ENCODE measurements at places on chromosomes 12 and 14. TPM values are rescaled to one million over a fixed set of nuclear protein-coding genes. Genes with fewer than 3 reads are reported as not detected.
A peak's percentile ranks its signal among the peaks of the same experiment; 100 is the strongest.

DNA sequence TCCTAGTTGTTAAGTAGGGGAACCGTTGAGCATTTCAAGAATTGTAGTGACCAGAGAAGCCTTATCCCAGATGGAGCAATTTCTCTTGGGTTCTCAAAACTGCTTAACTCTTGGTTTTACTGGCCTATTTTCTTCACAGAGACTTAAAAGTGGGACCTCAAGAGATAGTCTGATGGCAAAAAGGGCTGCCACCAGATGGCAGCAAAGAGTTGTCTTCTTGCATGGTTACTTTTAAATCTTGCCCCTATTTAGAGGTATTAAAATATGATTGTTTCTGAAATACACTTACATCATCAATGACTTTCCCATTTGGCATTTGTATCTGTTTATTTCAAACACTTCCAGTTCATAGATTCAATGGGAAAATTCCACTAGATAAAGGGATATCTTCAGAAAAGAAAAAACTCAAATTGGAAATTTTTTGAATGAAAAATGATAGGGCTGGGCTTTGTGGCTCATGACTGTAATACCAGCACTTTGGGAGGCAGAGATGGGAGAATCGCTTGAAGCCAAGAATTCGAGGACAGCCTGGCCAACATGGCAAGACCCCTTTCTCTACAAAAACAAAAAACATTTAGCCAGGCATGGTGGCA lies 69.9 kb upstream of the CNTN1 start:
- no peak for DNase-seq
- H3K27me3 ChIP-seq: no peaks in the 10 kb centered on the region
- no peak overlapping the region for H3K4me3 ChIP-seq
- no peaks in the 10 kb centered on the region for H3K4me1 ChIP-seq
- no peak overlapping the region for H3K27ac ChIP-seq

- no peaks in the 10 kb centered on the region for H3K4me1 ChIP-seq
- no peak for DNase-seq
- H3K4me3 ChIP-seq: no peak overlapping the region
- H3K27ac ChIP-seq: no peak overlapping the region
Measured at GRCh38 chr12:83114966-83115365, 428.3 kb downstream of the TMTC2 start.

DNA sequence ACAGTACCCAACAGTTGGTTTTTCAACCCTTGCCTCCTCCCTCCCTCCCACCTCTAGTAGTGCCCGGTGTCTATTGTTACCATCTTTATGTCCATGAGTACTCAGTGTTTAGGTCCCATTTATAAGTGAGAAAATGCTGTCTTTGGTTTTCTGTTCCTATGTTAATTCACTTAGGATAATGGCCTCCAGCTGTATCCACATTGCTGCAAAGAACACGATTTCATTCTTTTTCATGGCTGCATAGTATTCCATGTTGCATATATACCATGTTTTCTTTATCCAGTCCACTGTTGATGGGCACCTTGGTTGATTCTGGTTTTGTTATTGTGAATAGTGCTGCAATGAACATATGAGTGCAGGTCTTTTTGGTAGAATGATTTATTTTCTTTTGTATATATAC lies 631.3 kb downstream of the MED13L start:
- H3K4me1 ChIP-seq: no peaks in the 10 kb centered on the region
- H3K27ac ChIP-seq: no peak overlapping the region
- no peak overlapping the region for H3K4me3 ChIP-seq
- H3K36me3 ChIP-seq: no peaks in the 10 kb centered on the region

- H3K27me3 ChIP-seq: peaks cover 37% of the 10 kb centered on the region
- H3K36me3 ChIP-seq: no peaks in the 10 kb centered on the region
- peak overlapping the region; percentile 58 for H3K4me3 ChIP-seq
- DNase-seq: no peak
- peak overlapping the region; percentile 23 for H3K27ac ChIP-seq
- H3K4me1 ChIP-seq: peaks cover 12% of the 10 kb centered on the region
Measured at GRCh38 chr12:29782871-29783772, 620 bp downstream of the TMTC1 start.

- no peaks in the 10 kb centered on the region for H3K27me3 ChIP-seq
- no peak for DNase-seq
- H3K4me3 ChIP-seq: no peak overlapping the region
Measured at GRCh38 chr12:22677781-22678574, 53.0 kb downstream of the ETNK1 start.

DNA sequence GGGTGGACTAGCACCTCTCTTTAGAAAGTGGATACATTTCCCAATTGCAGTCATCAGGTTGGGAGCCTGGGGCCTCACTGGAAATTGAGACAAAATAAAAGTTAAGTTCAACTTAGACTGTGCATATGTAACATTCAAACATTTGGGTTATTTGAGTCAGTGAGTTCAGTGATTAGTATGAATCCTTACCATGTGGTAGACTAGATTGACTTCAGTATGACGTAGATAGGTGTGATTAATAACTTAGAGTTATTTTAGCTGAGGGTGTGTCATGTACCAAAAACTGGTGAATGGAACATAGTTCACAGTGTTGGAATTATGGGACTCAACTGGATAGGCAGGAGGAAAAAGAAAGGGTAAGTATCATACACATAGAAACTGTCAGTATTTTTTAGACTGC lies 8.0 kb upstream of the SSTR1 start:
- no peaks in the 10 kb centered on the region for H3K4me1 ChIP-seq
- DNase-seq: no peak
- H3K27ac ChIP-seq: no peak overlapping the region
- H3K27me3 ChIP-seq: peaks cover 3% of the 10 kb centered on the region
- no peaks in the 10 kb centered on the region for H3K36me3 ChIP-seq

DNA sequence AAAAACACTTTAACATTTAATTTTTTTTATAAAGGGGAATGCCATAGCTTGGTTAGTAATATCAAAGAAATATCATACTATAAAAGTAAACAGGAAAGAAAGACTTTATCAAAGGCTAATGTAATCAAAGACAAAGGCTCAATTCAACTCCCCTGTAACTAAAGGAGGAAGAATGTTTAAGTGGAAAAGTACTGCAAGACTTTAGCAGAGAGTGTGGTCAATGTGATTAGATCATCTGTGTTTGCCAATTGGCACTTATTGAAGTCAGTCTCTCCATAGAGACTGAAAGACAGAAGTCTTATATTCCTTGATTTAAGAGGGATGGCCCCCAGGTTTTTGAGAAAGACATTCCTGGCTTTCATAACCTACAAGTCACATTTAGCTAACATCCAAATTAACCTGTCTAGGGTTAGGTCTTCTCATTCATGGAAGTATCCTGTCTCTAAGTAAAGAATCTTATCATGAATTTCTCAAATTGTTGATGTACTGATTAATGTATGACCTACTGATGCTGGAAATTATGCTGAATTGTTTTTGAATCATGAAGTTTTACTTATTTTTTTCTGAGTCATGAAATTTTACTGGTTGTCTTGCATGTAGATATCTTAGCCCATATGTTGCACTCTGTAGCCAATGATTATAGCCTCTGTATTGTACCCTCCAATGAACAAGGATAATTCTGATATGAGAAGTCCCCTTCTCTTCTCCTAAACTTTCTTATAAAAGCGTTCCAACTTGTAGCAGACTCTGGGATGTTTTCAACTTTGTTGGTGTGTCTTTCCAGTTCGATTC lies 65.4 kb downstream of the ATXN7L3B start:
- H3K4me3 ChIP-seq: no peak overlapping the region
- H3K27me3 ChIP-seq: no peaks in the 10 kb centered on the region
- no peaks in the 10 kb centered on the region for H3K4me1 ChIP-seq
- no peaks in the 10 kb centered on the region for H3K36me3 ChIP-seq
- no peak for DNase-seq

GRCh38 chr12:49971141-49971540 lies 1.6 kb upstream of the AQP6 start:
- no peak overlapping the region for H3K27ac ChIP-seq
- no peak overlapping the region for H3K4me3 ChIP-seq
- no peak for DNase-seq
- no peaks in the 10 kb centered on the region for H3K4me1 ChIP-seq

DNA sequence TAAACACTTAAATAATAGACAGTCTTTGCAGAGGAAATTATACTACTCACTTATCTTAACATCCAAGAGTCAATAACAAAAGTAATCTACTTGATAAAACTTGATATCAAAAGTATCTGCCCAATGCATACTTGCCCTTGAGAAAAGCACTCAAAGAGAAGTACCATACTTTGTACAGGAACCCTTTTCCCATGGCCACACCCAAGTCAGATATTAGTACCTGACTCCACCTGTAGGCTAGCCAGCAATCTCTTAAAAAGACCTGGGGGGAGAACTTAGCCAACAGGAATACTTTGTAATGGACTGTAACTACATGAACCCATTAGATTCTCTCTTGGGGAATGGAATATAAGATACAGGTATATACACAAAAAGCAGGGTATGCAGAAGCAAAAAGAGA lies 99.6 kb upstream of the HECTD1 start:
- no peak for DNase-seq
- no peak overlapping the region for H3K4me3 ChIP-seq
- H3K27me3 ChIP-seq: no peaks in the 10 kb centered on the region
- no peak overlapping the region for H3K27ac ChIP-seq
- H3K36me3 ChIP-seq: peaks cover 13% of the 10 kb centered on the region
- H3K4me1 ChIP-seq: no peaks in the 10 kb centered on the region

DNA sequence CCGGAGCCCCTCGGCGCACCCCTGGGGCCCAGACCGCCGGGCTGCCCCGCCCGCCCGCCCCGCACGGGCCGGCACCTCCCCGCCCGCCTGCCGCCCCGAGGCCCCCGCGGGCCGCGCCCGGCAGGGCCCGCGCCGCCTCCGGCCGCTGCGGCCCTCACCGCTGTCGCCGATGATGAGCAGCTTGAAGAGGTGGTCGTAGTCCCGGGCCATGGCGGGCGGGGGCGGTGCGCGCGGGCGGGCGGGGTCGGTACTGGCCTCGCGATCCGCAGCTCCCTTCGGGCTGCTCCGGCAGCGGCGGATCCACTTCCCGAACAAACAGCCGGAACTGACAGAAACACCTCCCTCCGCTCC lies at the start of gene RAB35:
Gene RAB35 (minus strand): TSS at position 313 of the 351 bp plus-strand sequence. CDS start 103 bp downstream, at position 210.
- no peak for DNase-seq
- peaks cover 34% of the 10 kb centered on the region for H3K36me3 ChIP-seq
- peaks cover 71% of the 10 kb centered on the region for H3K4me1 ChIP-seq
- H3K4me3 ChIP-seq: peak within 1 kb of the TSS; percentile 99
- no peaks in the 10 kb centered on the region for H3K27me3 ChIP-seq

DNA sequence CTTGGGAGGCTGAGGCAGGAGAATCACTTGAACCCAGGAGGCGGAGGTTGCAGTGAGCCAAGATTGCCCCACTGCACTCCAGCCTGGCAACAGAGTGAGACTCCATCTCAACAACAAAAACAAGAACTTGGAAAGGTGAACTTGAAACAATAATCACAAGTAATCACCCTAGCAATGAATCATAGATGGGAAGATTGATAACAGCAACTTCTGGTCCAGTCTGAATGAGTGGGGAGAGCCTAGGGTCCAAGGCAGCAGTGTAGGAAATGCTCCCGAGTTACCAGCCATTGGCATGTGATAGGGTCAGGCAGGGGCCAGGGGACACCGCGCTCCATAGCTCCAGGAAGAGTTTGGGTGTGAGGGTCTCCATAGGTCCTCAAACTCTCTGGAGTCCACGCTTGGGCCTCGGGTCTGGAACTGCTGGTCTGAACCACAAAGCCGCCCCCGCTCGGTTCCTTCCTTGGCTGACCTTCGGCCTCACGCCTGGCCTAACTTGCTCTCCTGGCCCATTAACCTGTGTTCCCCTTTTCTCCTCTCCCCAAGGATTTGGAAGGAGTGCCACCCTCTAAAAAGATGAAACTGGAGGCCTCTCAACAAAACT lies 19.9 kb upstream of the MLXIP start:
- H3K4me3 ChIP-seq: no peak overlapping the region
- no peaks in the 10 kb centered on the region for H3K27me3 ChIP-seq
- H3K4me1 ChIP-seq: peaks cover 9% of the 10 kb centered on the region
- no peak overlapping the region for H3K27ac ChIP-seq

- H3K27me3 ChIP-seq: peaks cover 36% of the 10 kb centered on the region
- H3K27ac ChIP-seq: no peak overlapping the region
- no peaks in the 10 kb centered on the region for H3K36me3 ChIP-seq
- H3K4me3 ChIP-seq: no peak overlapping the region
- no peak for DNase-seq
Measured at GRCh38 chr12:3117591-3118015, 40.4 kb downstream of the TSPAN9 start.

- no peak overlapping the region for H3K27ac ChIP-seq
- DNase-seq: no peak
- H3K4me1 ChIP-seq: peaks cover 11% of the 10 kb centered on the region
- H3K36me3 ChIP-seq: no peaks in the 10 kb centered on the region
- no peak overlapping the region for H3K4me3 ChIP-seq
Measured at GRCh38 chr12:113092607-113093408, 36.3 kb downstream of the DTX1 start.

DNA sequence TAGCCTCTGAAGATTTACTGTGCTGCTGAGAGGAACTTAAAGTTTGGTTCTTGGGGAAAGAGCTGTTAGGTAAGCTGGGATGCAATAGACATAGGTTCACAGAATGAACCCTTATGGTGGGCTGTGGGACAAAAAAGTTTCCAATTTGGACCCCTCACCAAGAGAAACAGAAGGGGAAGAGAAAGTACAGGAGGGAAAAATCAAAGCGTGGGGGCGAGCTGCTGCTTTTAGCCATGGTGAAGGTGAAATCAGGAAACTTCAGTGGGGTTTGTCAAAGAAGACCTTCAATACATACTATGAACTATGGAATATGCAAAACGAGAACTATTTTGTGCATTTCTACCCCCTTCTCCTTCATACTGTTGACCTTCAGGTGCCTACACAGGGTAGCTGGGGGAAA lies 10.6 kb upstream of the NINJ2 start:
- peaks cover 74% of the 10 kb centered on the region for H3K4me1 ChIP-seq
- peaks cover 4% of the 10 kb centered on the region for H3K36me3 ChIP-seq
- no peaks in the 10 kb centered on the region for H3K27me3 ChIP-seq
- H3K27ac ChIP-seq: peak overlapping the region; percentile 89

- H3K27me3 ChIP-seq: peaks cover 9% of the 10 kb centered on the region
- H3K27ac ChIP-seq: no peak overlapping the region
- DNase-seq: no peak
- no peaks in the 10 kb centered on the region for H3K4me1 ChIP-seq
- no peaks in the 10 kb centered on the region for H3K36me3 ChIP-seq
- H3K4me3 ChIP-seq: no peak overlapping the region
Measured at GRCh38 chr12:64252681-64253080, 30.6 kb upstream of the KICS2 start.

GRCh38 chr14:88437658-88438057 lies 52.2 kb downstream of the SPATA7 start:
- H3K4me1 ChIP-seq: no peaks in the 10 kb centered on the region
- H3K27ac ChIP-seq: no peak overlapping the region
- no peak for DNase-seq
- no peaks in the 10 kb centered on the region for H3K27me3 ChIP-seq
- no peaks in the 10 kb centered on the region for H3K36me3 ChIP-seq

DNA sequence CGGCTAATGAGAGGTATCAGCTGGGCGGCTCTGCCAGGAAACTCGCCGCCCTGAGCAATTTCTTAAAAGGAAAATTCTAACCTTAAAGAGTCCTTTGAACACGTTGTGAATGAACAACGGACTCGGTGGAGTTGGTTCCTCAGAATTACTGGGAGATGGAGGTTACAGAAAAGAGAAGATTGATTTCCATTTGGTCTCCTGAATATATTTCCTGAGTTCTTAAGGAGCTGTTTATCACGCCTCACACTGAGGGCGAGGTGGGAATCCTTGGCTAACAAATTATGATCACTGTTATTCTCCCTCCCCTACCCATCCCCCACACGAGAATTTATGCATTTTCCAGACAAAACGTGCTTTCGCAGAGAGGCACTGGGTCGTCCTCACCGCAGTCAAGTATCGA lies 194.5 kb upstream of the C14orf180 start:
- peaks cover 4% of the 10 kb centered on the region for H3K4me1 ChIP-seq
- H3K27ac ChIP-seq: no peak overlapping the region
- H3K36me3 ChIP-seq: no peaks in the 10 kb centered on the region
- DNase-seq: no peak

Gene ZDHHC22
- total RNA-seq: not detected

Gene SIRT4
- total RNA-seq: 1.0 TPM

Gene LPAR5
- 2.8 TPM for total RNA-seq

Gene TROAP
- 46.0 TPM for total RNA-seq

Gene CSRP2
- 0.36 TPM for total RNA-seq

Gene SLC7A7
- 0.61 TPM for total RNA-seq

Gene LALBA
- not detected for total RNA-seq

Gene ADIPOR2
- total RNA-seq: 69.4 TPM
